ENCODE measurements at places on chromosomes 2 and 18.

- no peak for DNase-seq
These were observed 36.0 kb downstream of the RPRD1A start for GRCh38 chr18:36031407-36031806.

DNA sequence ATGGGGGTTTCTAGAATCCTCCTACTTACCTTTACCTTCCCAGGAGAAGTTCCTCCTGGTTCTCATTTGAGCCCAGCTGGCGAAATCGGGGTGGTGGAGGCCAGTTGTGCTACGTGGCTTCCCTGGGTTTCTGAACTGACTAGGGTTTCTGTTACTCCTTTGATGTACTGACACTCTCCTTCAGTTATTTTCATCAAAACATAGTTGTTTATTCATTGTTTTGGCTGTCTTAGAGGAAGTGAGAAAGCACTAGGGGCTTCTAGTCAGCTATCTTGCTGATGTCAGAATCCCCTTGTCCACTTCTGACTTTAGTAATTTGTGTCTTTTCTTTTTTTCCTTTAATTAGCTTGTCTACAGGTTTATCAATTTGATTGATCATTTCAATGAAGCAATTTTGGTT, 332.2 kb upstream of the TANK start:
- no peak for DNase-seq

GRCh38 chr18:32373505-32373904, 97.2 kb downstream of the GAREM1 start:
- DNase-seq = no peak

GRCh38 chr18:24991141-24992060, 360.6 kb downstream of the ZNF521 start:
- no peak for DNase-seq

GRCh38 chr2:223731503-223731902, 105.9 kb downstream of the AP1S3 start:
- DNase-seq = no peak

GRCh38 chr2:149745396-149746230, 158.0 kb upstream of the MMADHC start:
- no peak for DNase-seq

GRCh38 chr2:85181844-85182456, 48.8 kb downstream of the TCF7L1 start:
- DNase-seq = no peak

DNA sequence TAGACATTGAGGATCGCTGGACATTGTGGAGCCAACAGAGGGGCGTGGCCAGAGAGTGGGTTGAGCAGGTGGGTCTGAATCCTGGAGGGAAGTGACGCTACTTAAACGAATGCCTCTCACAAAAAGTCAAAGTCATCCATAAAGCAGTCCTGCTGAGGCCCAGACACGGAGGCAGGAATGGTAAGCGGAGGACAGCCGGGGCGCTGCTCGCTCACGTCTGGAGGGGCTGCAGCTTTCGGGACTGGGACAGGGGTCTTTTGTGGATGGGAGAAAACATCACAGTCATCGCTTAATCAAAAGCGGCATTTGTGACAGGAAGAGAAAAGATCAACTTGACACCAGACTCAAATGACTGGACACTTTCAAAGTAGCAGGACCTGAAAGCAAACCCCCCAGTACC, 88.4 kb downstream of the PTGR3 start:
- no peak for DNase-seq

- DNase-seq = no peak
These were observed 58.1 kb upstream of the RALBP1 start for GRCh38 chr18:9417073-9417851.

All from neuronal stem cell (in vitro differentiated cells).